ENCODE measurements at places on chromosomes 2 and 18.

DNA sequence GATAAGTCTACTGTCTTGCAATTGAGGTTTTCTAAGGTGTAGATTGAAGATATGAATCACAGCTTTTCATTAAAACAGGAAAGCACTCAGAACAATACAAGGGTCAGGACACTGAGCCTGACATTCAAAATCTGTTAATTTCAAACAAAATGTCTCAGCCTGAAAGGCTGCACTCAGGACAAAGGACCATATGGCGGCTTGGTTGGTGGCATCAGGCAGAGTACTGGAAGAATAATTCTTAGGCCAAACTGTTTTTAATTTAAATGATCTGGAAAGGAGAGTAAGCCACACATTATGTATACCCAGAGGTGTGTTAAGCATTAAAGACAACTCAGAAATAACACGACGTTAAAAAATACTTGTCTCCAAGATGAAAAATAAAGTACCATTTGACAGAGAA, 85.9 kb downstream of the SKA1 start:
- DNase-seq, result no peak

DNA sequence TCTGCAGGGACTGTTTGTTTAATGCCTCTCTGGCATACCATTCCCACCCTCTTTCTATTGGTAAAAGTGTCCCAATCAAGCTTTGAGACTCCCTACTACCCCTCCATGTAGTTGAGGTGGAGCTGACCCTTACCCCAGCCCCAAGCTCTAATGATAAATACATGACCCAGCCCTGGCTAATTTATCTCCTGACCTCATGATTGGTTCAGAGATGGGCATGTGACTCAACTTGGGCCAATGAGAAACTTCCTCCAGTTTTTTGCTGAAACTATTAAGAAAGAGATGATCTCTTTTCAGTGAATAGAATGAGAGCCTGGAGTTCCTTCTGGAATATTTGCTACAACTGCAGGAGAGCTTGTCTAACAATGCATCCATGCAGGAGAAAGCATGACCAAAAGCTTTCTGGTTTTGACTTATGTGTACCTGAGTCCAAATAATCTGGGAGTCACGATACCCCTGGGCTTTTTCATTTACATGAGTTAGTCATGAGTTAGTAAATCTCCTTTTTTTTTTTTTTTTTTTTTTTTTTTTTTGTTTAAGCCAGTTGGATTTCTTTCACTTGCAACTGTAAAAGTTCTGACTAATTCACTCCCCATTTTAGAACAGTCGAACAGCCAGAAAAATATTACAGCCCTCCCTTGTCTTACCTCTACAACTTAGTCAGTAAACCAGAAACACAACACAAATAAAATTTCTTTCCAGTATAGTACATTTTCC, 66.5 kb upstream of the TLK1 start:
- no peak for DNase-seq

GRCh38 chr2:144285324-144285723, 234.6 kb downstream of the ZEB2 start:
- DNase-seq, result no peak

DNA sequence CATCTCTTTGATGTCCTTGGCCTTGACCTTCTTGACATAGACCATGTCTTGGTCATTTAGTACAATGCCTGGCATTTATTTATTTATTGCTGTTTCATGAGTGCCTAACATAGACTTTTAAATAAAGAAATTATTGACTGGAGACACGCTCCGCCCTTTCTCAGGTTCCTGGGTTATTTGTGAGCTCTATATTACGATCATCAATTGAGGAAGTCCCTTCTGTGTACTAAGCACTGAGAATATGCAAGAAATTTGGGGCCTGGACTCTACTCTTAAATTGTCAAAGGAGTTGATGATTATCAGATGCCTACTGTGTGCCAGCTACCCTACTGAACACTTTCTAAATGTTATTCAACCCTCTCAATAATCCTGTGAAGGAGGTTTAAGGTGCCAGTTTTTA, 19.7 kb upstream of the TET3 start:
- no peak for DNase-seq

DNA sequence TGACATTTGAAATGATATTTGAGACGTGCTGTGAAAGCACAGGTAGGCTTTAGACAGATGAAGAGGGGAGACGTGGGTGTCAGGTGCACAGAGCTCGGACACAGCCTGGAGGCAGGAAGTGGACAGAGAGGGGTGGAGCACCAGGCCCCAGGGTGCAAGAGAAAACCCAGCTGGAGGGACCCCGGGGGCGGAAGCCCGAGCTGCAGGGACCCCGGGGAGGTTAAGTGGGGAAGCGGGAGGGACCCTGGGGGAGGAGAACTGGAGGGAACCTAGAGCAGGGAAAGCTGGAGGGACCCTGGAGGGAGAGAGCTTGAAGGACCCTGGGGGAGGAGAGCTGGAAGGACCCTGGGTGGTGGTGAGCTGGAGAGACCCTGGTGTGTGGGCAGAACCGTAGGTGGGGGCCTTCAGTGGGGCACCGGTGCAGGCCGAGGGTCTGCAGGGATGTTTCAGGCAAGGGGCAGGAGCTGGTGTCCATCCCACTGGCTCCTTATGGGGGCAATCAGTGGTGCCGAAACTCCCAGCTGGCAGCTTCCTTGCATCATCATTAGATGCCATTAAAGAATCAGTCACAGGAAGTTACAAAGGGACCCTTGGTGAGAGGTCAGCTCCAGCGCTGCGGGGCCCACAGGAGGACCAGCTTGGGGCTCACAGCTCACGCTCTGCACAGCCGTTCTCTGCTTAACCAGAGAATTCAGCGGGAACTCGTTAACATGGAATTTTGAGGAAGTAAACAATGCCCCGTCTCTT, 246.6 kb downstream of the EIPR1 start:
- DNase-seq, result no peak

- DNase-seq, result no peak
These were observed 137.0 kb downstream of the RND3 start for GRCh38 chr2:150350500-150350899.

DNA sequence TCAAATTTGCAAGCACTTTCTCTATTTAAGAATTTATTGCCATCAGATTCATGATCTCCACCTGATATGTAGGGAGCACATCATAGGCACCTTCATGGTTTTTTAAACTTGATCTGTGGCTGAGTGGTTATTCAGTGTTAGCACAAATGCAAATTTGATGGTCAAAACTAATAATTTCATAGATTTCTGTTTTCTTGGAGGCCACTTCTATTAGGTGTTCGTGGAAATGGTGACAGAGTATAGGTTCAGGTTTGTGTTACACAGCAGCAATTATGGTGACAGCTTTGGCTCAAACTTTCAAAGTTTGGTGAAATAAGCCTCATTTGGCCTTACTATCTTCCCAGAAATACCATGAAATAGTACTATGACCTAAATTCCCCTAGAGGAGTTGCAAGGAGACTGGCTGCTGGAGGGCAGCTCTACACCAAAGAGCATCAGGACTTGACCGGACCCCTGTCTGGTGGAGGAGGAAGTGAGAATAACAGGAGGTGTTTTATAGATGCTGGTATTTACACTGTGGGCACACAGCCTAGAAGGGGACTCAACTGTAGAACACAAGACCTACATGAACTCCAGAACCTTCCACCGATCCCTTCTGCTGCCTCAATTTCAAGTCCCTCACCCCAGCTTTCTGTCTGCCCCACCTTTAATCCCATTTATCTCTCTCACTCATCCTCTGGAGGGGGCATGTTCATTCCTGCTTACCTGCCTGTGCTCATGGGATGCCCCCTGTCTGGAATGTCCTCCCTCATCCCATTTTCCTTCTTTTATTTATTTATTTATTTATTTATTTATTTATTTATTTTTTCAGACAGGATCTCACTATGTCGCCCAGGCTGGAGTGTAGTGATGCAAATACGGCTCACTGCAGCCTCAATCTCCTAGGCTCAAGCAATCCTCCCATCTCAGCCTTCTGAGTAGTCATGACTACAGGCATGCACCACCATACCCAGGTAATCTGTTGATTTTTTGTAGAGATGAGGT, 132.9 kb upstream of the SIX2 start:
- DNase-seq, result no peak
